Stimulated activated CD4-positive, alpha-beta T cell treated with anti-CD3 and anti-CD28 coated beads, Interleukin-4, amount 100 ng/mL, for 4 hours (primary cell): ENCODE measurements at places on chromosomes 6 and 20.
A peak's percentile ranks its signal among the peaks of the same experiment; 100 is the strongest.

DNA sequence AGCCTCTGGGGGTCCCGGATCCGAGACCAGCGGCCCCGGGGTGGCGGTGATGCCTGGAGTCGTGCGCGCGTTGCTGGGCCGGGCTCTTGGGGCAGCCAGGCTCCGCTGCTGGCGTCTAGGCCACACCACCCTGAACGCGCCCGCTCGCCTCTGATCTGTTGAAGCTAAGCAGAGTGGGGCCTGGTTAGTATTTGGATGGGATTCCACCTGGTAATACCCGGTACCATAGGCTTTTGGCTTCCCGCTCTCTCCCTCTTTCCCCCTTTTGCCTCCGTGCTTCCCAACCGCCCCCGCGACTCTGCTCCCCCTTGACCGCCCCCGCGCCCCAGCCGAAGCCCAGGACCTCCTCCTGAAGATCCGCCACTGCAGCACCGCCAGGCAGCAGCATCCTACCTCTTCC is 1383.5 kb upstream of the DEFB115 start:
- peak; percentile 23 for DNase-seq

DNA sequence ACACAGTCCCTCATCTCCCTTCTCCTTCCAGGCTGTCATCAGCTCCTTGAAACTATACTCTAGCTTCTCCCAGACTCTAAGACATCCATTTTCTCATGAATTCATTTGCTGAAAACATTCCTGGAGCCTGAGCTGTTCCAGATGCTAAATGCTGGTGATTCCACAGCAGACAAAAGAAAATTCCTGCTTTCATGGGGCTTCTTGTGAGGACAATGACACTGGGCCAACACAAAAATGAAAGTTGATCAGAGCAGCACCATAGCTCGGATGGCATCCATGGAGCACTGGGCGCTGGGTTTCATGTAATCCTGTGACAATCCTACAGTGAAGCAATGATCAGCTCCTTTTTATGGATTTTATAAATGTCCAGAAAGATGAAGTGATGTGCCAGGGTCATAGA is 47.4 kb upstream of the STX16 start:
- no peak for DNase-seq

DNA sequence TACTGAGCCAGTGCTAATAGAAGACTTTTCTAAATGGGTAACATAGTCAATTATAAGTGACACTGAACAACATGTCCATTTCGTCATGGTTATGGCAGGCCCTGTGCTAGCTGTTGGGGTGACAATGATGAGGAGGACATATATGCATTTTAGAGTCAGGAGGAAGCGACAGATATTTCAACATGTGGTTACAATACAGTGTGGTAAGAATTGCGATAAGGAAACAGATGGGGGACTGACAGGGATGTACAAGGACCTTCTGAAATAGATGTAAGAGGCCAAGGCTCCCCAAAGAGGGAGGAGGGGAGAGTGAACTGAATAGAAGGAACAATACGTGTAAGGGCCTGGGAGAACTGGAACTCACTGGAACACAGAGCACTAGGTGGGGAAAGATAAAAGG is 11.7 kb downstream of the MMP24 start:
- DNase-seq = no peak

- DNase-seq = no peak
Observed at GRCh38 chr6:137699031-137699683, 167.9 kb upstream of the TNFAIP3 start.

DNA sequence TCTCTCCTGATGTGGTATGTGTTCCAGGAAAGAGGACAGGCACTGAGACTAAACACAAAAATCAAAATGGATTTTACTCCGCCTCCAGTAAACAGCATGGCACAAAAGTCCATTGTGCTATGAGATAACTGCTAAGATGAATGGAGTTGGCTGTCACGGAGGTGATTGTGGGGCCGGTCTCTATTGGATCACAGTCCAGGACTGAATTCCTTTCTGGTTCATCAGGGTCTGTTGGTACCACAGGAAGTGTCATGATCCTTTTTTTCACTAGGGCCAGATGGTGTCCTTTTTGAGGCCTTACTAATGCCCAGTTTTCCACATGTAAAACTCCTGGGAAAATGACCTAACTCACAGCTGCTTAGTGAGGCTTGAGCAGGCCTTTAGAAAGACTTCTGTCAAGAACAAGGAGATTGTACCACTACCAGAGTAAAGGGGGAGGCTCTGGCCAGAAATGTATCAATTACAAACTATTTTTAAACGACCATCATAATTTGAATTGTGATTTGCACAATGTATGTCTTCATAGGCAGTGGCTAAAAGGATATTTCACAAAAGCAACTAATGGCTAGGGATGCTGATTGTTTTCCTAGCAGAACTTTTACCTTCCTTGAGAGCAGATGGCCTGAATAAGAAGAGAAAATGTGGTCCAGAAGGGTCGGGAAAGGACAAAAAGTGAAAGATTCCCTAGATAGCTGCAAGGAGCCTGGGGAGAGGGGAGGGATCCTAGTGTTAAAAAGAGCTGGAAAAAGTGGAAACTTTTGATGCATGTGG is 192.2 kb upstream of the POU3F2 start:
- DNase-seq = no peak

GRCh38 chr6:123176706-123177105 is 180.7 kb downstream of the CLVS2 start:
- DNase-seq = no peak
